ENCODE measurements at places on chromosomes 1 and 21. TPM values are rescaled to one million over a fixed set of nuclear protein-coding genes. Genes with fewer than 3 reads are reported as not detected.
A peak's percentile ranks its signal among the peaks of the same experiment; 100 is the strongest.

CHRNB2 gene
- total RNA-seq, result 0.65 TPM

GRCh38 chr1:206663362-206663761 is 21.3 kb upstream of the MAPKAPK2 start:
- H3K27me3 ChIP-seq, result no peaks in the 10 kb centered on the region
- DNase-seq, result no peak
- no peak overlapping the region for H3K27ac ChIP-seq
- no peaks in the 10 kb centered on the region for H3K36me3 ChIP-seq
- no peak overlapping the region for H3K4me3 ChIP-seq

- H3K4me3 ChIP-seq, result no peak overlapping the region
- H3K4me1 ChIP-seq, result peaks cover 12% of the 10 kb centered on the region
- DNase-seq, result no peak
- no peak overlapping the region for H3K27ac ChIP-seq
- no peaks in the 10 kb centered on the region for H3K36me3 ChIP-seq
Measured at GRCh38 chr1:147665521-147665920, 4.8 kb downstream of the ACP6 start.

- H3K4me3 ChIP-seq, result no peak overlapping the region
- no peaks in the 10 kb centered on the region for H3K36me3 ChIP-seq
- H3K27ac ChIP-seq, result no peak overlapping the region
Measured at GRCh38 chr1:112779665-112780526, 64.8 kb upstream of the PPM1J start.

- H3K36me3 ChIP-seq, result peaks cover 5% of the 10 kb centered on the region
- H3K27me3 ChIP-seq, result no peaks in the 10 kb centered on the region
- H3K4me3 ChIP-seq, result peak overlapping the region; percentile 76
- peak overlapping the region; percentile 96 for H3K27ac ChIP-seq
- H3K4me1 ChIP-seq, result peaks cover 40% of the 10 kb centered on the region
- DNase-seq, result no peak
Measured at GRCh38 chr1:9294405-9294773, 1.7 kb downstream of the SPSB1 start.

DNA sequence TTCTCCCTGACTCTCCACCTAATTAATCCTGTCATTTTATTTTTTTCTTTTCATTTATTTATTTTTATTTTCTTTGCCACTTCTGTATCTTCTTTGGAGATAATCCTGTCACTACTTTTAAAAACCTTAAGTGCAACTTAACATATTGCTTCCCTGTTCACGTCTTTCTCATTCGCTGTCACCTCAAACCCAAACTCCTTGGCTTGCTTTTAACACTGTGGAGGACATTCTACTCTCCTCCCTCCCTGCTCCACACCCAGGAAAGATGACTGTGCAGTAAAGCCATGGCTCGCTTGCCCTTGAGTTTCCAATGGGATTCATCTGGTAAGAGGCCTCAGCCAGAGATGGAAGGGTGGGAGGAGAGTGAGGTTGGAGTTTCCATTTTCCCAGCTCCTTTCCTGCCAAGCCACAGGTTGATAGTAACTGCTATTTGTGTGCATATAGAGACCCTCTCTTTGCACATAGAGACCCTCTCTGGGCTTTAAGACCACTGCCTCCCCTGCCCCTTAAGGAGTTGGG is 6.4 kb upstream of the BRWD1 start:
- H3K4me1 ChIP-seq, result peaks cover 65% of the 10 kb centered on the region
- no peak for DNase-seq
- H3K27me3 ChIP-seq, result no peaks in the 10 kb centered on the region
- peak overlapping the region; percentile 80 for H3K27ac ChIP-seq
- no peak overlapping the region for H3K4me3 ChIP-seq

All from esophagus muscularis mucosa (tissue), 4 donors.